ENCODE measurements at places on chromosomes 4 and X. TPM values are rescaled to one million over a fixed set of nuclear protein-coding genes. Genes with fewer than 3 reads are reported as not detected.

The GAGE12H gene
- not detected for total RNA-seq

The TCEAL1 gene
- total RNA-seq: 9.6 TPM

The TLR1 gene
- 0.70 TPM for total RNA-seq

The ZGRF1 gene
- total RNA-seq: 5.2 TPM

The SPANXA2 gene
- total RNA-seq: not detected

The BLOC1S4 gene
- total RNA-seq: 20.9 TPM

The PF4V1 gene
- total RNA-seq: not detected

The ANKRD50 gene
- total RNA-seq: 29.4 TPM

The RNF128 gene
- 17.5 TPM for total RNA-seq

The SGMS2 gene
- 48.3 TPM for total RNA-seq

The SPP1 gene
- total RNA-seq: 217 TPM

The EPHA5 gene
- total RNA-seq: 1.3 TPM

The TGIF2LX gene
- not detected for total RNA-seq

The S100G gene
- not detected for total RNA-seq

The CPXCR1 gene
- total RNA-seq: not detected

The CPE gene
- 385 TPM for total RNA-seq

The OPN1LW gene
- total RNA-seq: not detected

The SERPINA7 gene
- total RNA-seq: not detected

The HDAC6 gene
- 60.6 TPM for total RNA-seq

The TEX13B gene
- not detected for total RNA-seq

The ARMCX2 gene
- 96.5 TPM for total RNA-seq

The TLR8 gene
- total RNA-seq: not detected

The MAGED4B gene
- 150 TPM for total RNA-seq

The AWAT2 gene
- not detected for total RNA-seq

The PDZD4 gene
- total RNA-seq: 9.9 TPM

The SRPX2 gene
- total RNA-seq: 39.3 TPM

The INPP4B gene
- total RNA-seq: 2.8 TPM

The RIBC1 gene
- 0.34 TPM for total RNA-seq

The FAM47E gene
- total RNA-seq: 0.54 TPM

The FTHL17 gene
- total RNA-seq: not detected

The GASK1B gene
- total RNA-seq: 25.8 TPM

The TRIM60 gene
- not detected for total RNA-seq

The TEC gene
- 0.91 TPM for total RNA-seq

The ARX gene
- total RNA-seq: not detected

The ASMT gene
- total RNA-seq: not detected

The LETM1 gene
- 53.1 TPM for total RNA-seq

The FGF13 gene
- 5.1 TPM for total RNA-seq

The MAMLD1 gene
- total RNA-seq: 6.6 TPM

The ERAS gene
- not detected for total RNA-seq

The GAGE12E gene
- total RNA-seq: not detected

The NXF2 gene
- total RNA-seq: not detected

The SGCB gene
- 81.1 TPM for total RNA-seq

The GPM6B gene
- total RNA-seq: 21.5 TPM

The RPS6KA6 gene
- 8.5 TPM for total RNA-seq

The TMEM154 gene
- total RNA-seq: 13.2 TPM

The IL13RA2 gene
- not detected for total RNA-seq

The HPSE gene
- 0.75 TPM for total RNA-seq

The CFP gene
- total RNA-seq: 0.17 TPM

The CXCL8 gene
- total RNA-seq: 1.5 TPM

All from astrocyte (in vitro differentiated cells and primary cell).